ENCODE measurements at places on chromosomes 6 and 20. TPM values are rescaled to one million over a fixed set of nuclear protein-coding genes. Genes with fewer than 3 reads are reported as not detected.

GRCh38 chr6:25035512-25036435, 100.0 kb upstream of the RIPOR2 start:
- peak; percentile 32 for DNase-seq

DNA sequence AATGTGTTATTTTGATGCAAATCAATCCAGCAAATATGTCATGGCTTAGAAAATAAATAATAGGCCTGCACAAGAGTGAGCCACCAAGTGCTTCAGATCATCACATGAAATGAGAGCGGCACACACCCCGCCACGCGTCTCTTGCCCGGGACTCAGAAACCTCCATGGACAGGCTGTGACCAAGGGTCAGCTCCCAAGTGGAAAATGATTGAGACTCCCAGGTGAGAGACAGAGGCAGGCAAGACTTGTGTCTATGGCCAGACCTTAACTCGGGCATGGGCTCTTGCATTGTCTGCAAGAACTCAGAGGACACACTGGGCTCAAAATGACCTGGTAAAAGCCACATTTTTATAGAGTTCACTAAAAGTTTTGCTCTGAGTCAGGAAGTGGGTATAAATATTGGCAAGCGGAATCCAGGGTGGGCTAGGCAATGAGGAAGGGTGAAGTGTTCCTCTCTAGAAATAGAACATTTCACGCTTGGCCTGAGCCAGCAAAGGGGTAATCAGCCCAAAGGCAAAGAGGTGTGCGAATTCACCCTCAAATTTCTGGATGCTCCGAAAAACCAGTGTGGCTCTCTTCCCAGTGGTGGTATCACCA, 30.7 kb upstream of the RIN2 start:
- DNase-seq: no peak

GRCh38 chr6:130585587-130585986, 219.8 kb downstream of the TMEM200A start:
- peak; percentile 8 for DNase-seq

FAM184A gene
- total RNA-seq: 1.7 TPM

GRCh38 chr6:44232676-44233566, 9.5 kb downstream of the SLC29A1 start:
- no peak for DNase-seq

- no peak for DNase-seq
Observed at GRCh38 chr6:5068153-5068751, 16.9 kb upstream of the PPP1R3G start.

DNA sequence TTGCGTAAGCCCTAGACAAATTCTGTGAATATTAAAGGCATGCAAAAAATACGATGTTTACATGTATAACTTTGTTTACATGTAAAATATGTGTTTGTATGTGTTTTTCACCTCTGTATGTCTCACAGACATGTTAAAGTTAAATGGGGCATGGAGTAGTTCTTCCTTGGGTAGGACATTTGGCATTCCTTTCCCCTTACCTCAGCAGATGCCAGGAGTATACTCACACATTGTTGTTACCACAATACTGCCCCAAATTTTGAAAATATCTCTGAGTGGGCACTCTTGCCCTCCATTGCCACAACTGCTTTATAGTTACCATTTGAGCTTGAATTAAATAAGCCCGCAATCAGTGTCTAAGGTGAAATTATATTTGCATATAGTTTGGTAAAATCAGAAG, 147.5 kb downstream of the MYO6 start:
- no peak for DNase-seq

ZSCAN31 gene
- total RNA-seq: 5.9 TPM

DNA sequence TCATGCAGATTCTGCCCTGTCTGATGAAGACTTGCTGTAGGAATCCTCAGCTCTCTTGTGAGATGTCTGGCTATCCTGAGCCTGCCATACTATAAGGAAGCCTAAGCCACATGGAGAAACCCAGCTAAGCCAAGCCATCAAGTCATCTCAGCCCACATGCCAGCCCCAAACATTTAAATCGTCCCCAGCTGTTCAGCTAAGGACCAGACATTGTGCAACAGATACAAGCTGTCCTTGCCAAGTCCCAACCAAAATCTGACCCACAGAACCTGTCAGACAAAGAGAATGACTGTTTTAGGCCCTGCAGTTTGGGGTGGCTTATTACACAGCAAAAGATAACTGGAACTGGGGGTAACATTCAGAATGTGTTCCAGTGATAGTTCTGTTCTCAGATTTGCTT, 36.8 kb upstream of the FOXC1 start:
- no peak for DNase-seq

GRCh38 chr6:12393100-12393499, 102.9 kb downstream of the EDN1 start:
- no peak for DNase-seq

GRCh38 chr6:132490024-132490423, 22.9 kb downstream of the STX7 start:
- DNase-seq: no peak

DNA sequence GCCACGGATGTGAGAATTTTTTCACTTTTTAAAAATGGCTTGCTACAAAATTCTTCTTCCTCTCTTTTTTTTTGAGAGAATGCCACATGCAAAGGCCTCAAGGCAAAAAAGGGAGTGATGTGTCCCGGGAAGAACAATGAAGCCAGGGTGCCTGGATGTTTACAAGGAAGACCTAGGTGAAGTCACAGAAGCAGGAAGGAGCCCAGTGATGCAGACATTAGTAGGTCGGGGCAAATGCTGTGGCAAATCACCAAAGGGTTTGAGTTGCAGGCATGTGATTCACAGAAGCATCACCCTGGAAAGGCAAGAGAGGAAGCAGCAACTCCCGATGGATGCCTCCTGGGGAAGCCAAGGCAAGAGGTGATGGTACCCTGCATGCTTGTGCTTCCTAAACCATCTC, 46.8 kb downstream of the FARS2 start:
- DNase-seq: peak; percentile 4

GRCh38 chr6:125597411-125598253, 151.8 kb upstream of the HEY2 start:
- no peak for DNase-seq

MYCT1 gene
- total RNA-seq: under 0.01 TPM

DNA sequence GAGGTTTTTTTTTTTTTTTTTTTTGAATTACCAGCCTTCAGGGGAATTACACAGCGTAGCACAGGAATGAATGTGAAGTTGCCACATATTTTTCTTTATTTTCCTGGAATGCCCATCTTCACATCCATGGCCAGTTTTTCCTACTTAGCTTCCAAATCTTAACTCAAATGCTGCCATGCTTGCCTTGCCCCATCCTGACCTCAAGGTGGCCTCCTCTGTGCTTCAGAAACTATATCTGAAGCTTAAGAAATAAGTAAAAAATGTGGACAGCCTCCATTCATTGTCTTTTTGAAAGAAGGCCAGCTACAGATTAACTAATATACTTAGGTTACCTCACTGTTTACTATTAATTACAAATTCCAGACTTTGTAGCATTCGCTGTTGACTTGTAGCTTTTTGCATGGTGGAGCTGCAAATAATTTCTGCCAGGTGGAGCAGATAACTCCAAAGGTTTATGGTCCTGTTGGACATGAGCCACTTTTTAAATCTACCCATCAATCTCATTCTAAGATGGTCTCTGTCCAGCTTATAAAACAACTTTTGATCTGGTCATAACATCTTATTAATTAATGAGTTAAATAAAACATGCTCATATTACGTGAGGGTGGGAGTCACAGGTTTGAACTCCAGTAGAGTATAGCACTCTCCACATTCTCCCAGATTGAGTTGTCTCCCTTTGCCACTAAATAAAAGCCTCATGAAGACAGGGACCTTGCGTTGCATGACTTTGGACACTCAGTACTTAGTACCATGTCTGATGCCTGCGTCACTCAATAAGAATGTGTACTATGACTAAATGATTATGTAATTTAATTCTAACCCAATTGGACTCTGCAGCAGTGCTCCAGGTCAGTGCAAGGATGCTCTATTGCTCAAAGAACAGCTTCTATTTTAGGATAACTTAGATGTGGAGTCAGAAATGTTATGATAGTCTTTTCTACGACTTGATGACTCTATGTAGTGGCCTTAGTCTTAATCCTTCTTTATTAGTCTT, 678.6 kb upstream of the CITED2 start:
- peak; percentile 55 for DNase-seq

PARD6B gene
- total RNA-seq: 1.0 TPM

GRCh38 chr20:36408219-36408618, 102.1 kb downstream of the DLGAP4 start:
- DNase-seq: peak; percentile 6

TRERF1 gene
- total RNA-seq: 4.1 TPM

GRCh38 chr6:19463925-19464324, 373.2 kb upstream of the ID4 start:
- no peak for DNase-seq

DAAM2 gene
- total RNA-seq: 25.9 TPM

GRCh38 chr20:17504066-17504897, 26.9 kb downstream of the BFSP1 start:
- DNase-seq: no peak

GRCh38 chr20:25495189-25495824, 87.8 kb downstream of the GINS1 start:
- DNase-seq: no peak

SPTLC3 gene
- total RNA-seq: 5.9 TPM

- DNase-seq: peak; percentile 86
Observed at GRCh38 chr6:71468841-71469700, 180.5 kb downstream of the OGFRL1 start.

MOG gene
- total RNA-seq: not detected

- peak; percentile 51 for DNase-seq
Observed at GRCh38 chr6:106608080-106608668, 21.1 kb downstream of the RTN4IP1 start.

- no peak for DNase-seq
Observed at GRCh38 chr20:59873409-59873808, 60.0 kb downstream of the SYCP2 start.

PGC gene
- not detected for total RNA-seq

- no peak for DNase-seq
Observed at GRCh38 chr6:87082160-87082721, 12.7 kb downstream of the CGA start.

PYGB gene
- total RNA-seq: 81.7 TPM

DNA sequence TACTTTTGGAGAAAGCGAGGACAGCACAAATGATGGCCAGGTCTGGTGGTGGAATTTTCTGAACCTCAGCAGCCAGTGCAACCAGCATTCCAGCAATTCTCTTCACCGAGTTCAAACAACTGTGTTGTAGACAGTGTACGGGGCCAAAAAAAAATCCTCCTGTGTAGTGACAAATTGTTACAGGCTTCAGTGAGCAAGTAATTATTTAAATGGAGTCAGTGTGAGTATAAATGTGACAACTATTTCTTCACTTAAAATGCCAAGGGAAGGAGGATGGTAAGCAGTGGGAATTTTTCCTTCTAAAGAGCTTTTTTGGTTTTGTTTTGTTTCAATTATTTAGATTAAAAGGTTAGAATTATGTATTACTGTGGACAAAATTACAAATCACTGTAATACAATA, 154.1 kb downstream of the TMEM242 start:
- DNase-seq: no peak

PRND gene
- not detected for total RNA-seq

VGLL2 gene
- not detected for total RNA-seq

DNA sequence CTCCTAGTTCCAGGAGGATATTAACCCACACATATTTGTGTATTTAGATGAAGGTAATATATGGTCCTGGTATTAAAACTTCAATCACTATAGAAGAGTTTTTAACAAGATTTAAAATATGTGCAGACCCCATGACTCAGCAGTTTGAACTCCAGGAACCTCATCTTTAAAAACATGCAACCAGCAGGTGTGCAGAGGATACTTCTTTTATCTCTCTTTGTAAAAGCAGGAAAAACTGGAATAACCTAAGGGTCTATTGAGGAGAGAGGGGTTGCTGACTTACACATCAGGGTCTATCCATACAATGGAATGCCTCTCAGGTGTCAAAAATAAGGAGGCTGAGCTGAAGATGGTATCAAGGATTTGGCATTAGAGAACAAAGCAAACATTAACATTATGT, 36.9 kb upstream of the TFAP2C start:
- DNase-seq: no peak

GRCh38 chr6:81031416-81031815, 721.1 kb downstream of the TENT5A start:
- DNase-seq: no peak

DNA sequence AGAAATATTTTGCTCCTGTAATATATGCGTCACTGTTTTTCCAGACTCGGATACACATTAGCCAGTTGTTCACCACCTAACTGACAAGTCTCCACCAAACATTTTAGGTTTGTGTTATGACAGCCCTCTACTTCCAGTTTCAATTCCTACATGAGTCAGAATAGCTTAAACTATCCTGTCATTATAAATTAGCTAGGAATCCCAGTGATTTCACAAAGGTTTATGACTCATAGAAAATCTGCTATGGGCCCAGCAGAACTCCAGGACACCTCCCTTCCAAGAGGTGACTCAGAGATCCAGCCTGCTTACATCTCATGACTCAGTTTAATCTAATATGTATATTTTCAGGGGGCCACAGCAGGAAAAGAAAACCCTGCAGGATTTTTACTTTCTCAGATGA, 17.4 kb upstream of the PLCB4 start:
- DNase-seq: peak; percentile 98

DNA sequence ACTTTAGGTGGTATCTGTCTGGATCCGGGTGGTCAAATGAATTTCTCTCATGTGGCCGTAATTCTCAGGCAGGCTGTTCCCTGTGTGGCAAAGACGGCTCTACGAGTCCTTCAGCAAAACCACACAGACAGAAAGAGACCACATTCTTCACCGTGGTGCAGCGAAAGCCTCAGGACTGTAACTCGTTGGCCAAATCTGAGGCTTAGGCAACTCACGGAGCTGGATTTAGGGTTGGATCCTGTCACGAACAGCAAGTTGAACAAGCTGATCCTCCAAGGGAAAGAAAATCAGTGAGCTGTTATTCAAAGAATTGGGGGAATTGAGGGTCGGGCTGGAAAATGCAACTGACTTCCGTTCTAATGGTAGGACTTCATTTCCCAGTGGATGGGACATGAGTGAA, 167.4 kb downstream of the ZMYND8 start:
- DNase-seq: no peak

DNA sequence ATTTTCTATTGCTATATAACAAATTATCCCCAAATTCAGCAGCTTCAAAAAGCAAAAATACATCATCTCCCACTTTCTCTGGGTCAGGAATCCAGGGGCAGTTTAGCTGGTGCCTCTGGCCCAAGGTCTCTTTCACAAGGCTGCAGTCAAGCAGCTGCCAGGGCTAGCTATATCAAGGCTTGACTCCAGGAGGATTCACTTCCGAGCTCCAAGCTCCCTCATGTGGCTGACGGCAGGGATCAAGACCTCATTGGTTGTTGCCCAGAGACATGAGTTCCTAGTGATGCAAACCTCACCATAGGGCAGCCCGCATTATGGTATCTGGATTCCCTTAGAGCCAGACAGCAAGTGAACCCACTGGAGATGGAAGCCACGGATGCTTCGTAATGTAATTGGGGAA, 1.3 kb upstream of the VNN1 start:
- DNase-seq: peak; percentile 79

- peak; percentile 86 for DNase-seq
Observed at GRCh38 chr6:112251171-112251875, 3.0 kb downstream of the LAMA4 start.

DNA sequence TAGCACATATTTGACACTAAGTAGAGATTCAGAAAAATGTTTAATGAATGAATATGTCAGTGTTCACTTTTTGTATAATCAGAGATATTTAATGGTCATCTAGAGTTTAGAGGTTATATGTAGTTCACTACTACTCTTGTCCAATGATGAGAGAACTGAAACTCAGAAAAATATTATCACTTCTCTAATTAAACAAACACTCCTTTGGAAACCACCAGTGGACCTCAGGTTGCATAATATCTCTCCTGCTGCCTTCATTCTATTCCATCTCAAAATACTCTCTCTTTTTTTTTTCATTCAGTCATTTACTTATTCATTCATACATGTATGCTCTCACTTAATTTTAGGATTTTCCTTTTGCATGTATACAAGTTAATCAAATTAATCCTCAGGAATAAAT, 423.1 kb upstream of the RNF217 start:
- DNase-seq: no peak
